ENCODE measurements at places on chromosomes 5 and 9. TPM values are rescaled to one million over a fixed set of nuclear protein-coding genes. Genes with fewer than 3 reads are reported as not detected.

The FBP1 gene
- not detected for polyA plus RNA-seq

The C6 gene
- polyA plus RNA-seq = not detected

The BNC2 gene
- polyA plus RNA-seq = 15.1 TPM

The PCDHB16 gene
- polyA plus RNA-seq = 4.8 TPM

The ISL1 gene
- polyA plus RNA-seq = not detected

The LECT2 gene
- polyA plus RNA-seq = 0.41 TPM

The CRB2 gene
- not detected for polyA plus RNA-seq

The HMCN2 gene
- not detected for polyA plus RNA-seq

DNA sequence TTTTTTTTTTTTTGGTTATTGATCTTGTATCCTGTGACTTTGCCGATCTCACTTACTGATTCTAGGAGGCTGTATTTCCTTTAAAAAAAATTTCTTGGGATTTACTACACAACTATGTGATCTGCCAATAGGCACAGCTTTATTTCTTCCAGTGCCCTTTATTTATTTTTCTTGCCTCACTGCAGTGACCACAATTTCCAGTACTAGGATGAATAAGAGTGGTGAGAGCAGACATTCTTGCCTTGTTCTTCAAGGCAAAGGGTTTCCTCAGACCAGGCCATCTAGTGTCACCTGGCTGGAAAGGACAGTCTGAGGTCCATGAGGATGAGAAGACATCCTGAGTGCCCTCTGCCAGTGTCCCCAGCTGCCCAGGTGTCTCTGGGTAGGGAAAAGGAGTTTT lies 265.4 kb downstream of the SPOCK1 start:
- DNase-seq = no peak

DNA sequence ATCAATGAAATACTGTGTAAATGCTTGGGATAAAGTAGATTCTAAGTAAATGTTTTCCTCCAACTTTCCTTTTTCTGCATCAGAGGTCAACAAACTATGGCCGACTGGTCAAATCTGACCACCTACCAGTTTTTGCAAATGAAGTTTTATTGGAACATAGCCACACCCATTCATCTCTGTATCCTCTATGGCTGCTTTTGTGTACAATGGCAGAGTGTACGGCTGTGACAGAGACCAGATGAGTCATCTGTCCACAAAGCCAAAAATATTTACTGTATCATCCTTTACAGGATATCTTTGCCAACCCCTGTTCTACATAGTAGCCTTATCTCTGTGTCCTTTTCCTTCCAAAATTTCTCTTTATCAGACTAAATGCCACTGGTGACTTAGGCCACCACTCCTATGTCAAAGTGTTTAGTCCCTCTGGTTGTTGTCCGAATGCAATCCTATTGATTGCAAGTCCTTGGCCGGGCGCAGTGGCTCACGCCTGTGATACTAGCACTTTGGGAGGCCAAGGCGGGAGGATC lies 218.4 kb upstream of the KLF4 start:
- DNase-seq = peak; percentile 84

- DNase-seq = no peak
These were observed 82.3 kb downstream of the CEMIP2 start for GRCh38 chr9:71685988-71686387.

GRCh38 chr5:152314196-152314829 lies 90.8 kb downstream of the NMUR2 start:
- DNase-seq = no peak

DNA sequence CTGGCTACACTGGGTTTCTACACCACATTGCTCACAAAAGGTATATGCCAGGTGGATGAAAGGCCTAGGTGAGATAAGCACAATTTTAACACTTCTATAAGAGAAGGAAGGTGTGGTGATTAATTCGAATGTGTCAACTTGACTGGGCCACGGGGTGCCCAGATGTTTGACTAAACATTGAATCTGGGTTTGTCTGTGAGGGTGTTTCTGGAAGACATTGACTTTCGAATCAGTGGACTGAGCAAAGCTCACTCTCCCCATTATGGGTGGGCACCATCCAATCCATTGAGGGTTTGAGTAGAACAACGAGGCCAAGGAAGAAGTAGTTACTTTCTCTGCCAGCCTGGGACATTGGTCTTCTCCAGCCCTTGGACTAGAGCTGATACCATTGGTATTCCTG lies 78.2 kb upstream of the COL5A1 start:
- no peak for DNase-seq

GRCh38 chr5:148785223-148785622 lies 41.2 kb upstream of the ADRB2 start:
- no peak for DNase-seq

GRCh38 chr5:13833440-13833839 lies 111.0 kb downstream of the DNAH5 start:
- no peak for DNase-seq

- DNase-seq = no peak
These were observed 68.6 kb upstream of the LRRTM2 start for GRCh38 chr5:138943599-138944173.

DNA sequence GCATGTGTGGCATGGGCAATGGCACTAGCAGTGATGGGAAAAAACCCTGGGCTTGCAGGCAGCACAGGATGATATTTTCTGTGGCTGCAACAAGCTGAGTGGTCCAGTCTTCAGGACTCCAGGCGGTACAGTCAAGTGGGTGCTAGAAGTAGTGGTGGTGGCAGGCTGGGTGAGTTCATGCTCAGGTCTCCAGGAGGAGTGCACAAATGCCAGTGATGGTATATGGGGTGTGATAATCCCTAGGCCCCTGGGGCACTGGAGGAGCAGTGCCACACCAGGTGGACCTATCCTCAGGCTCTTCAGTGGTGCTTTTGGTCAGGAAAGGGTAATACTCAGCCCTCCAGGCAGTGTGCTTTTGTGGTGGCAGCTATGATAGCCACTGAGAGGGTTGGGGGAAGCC lies 496.4 kb downstream of the PRR16 start:
- DNase-seq = no peak

- DNase-seq = no peak
These were observed 58.6 kb downstream of the HTR4 start for GRCh38 chr5:148595697-148596096.

- DNase-seq = peak; percentile 41
These were observed 146.6 kb downstream of the RAPGEF6 start for GRCh38 chr5:131488463-131488862.

DNA sequence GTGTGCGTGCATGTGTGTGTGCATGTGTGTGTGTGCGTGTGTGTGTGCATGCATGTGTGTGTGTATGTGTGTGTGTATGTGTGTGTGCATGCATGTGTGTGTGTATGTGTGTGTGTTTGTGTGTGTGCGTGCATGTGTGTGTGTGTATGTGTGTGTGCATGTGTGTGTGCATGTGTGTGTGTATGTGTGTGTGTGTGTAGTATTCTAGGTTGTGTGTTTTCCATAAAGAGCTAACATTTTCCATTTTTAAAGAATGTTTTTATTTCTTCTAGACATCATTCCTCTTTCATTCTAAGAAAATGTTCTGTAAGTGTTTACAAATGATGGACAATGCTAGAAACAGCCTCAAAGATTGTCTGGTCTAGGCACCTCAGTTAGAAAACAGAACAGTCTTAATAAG lies 15.6 kb downstream of the ENTREP1 start:
- DNase-seq = no peak

DNA sequence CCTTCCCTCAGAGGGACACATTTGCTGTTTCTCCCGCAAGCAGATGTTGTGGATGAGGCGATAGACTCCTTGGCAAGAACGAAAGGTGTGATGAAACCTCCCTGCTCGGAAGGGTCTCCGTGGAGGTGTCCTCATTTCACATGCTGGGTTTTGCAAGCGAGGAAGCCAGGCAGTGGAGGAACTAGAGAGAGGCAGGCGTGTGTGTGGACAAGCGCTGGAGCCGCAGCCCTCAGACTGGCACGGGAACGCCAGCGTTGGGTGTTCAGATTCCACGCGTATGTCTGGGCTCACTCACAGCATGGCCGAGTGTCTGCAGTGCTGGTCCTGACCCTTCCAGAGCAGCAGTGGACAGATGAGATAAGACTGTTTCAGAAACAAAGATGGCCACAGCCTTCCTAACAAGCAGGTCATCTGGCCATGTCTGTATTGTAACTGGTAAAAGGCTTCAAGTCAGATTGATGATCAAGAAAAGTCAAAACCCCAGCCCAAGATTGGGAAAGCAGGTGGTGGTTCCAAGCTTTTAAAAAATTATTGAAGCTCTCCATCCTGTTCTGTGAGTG lies 35.0 kb upstream of the NCS1 start:
- no peak for DNase-seq

- DNase-seq = peak; percentile 21
These were observed 44.1 kb upstream of the CLINT1 start for GRCh38 chr5:157903117-157903450.

DNA sequence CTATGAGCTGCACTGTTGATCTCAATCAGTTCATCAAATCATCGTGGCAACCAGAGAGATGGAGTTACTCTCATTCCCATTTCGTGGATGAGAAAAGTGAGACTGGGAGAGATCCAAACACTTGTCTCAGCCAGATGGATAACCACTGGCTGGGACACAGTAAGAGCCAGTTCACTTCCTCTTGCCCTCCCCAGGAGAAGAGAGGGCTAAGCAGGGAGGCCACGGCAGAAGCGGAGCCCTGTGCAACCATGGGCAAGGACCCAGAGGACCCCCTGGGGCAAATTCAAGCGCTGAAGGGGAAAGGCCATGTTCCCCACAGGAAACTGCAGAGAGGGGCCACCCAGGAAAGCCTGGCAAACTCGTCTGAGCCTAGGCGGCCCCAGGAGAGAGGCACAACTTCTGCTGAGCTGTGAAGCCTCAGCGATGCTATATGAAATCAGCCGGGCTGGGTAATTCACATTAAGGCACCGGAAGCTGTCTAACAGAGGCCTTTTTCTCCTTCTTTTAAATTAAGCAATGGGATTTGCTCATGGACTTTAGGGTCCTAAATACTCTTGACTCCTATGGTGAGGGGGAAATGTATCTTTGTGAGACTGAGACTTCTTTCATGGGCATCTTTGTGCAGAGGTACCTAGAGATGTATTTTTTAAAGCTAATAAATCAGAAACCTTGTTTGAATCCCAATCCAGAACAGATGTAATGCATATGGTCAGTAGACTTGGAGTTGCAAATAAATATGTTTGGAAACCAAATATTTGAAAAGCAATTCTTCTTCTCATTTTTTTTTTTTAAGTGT lies 137.1 kb upstream of the SMIM23 start:
- no peak for DNase-seq

GRCh38 chr9:105168870-105169319 lies 75.6 kb upstream of the SLC44A1 start:
- DNase-seq = peak; percentile 14

Data from GM23248 (cell line).